ENCODE measurements at places on chromosomes 3 and 15. TPM values are rescaled to one million over a fixed set of nuclear protein-coding genes. Genes with fewer than 3 reads are reported as not detected.

GRCh38 chr3:197149528-197149927 lies 119.9 kb upstream of the MELTF start:
- peaks cover 18% of the 10 kb centered on the region for H3K4me1 ChIP-seq
- H3K27ac ChIP-seq = peak overlapping the region; percentile 62
- H3K27me3 ChIP-seq = no peaks in the 10 kb centered on the region
- no peak for DNase-seq
- H3K4me3 ChIP-seq = no peak overlapping the region
- no peaks in the 10 kb centered on the region for H3K36me3 ChIP-seq

- peaks cover 21% of the 10 kb centered on the region for H3K4me1 ChIP-seq
- H3K36me3 ChIP-seq = no peaks in the 10 kb centered on the region
- H3K27me3 ChIP-seq = no peaks in the 10 kb centered on the region
- no peak for DNase-seq
Observed at GRCh38 chr15:60720493-60721256, 241.7 kb upstream of the ICE2 start.

DNA sequence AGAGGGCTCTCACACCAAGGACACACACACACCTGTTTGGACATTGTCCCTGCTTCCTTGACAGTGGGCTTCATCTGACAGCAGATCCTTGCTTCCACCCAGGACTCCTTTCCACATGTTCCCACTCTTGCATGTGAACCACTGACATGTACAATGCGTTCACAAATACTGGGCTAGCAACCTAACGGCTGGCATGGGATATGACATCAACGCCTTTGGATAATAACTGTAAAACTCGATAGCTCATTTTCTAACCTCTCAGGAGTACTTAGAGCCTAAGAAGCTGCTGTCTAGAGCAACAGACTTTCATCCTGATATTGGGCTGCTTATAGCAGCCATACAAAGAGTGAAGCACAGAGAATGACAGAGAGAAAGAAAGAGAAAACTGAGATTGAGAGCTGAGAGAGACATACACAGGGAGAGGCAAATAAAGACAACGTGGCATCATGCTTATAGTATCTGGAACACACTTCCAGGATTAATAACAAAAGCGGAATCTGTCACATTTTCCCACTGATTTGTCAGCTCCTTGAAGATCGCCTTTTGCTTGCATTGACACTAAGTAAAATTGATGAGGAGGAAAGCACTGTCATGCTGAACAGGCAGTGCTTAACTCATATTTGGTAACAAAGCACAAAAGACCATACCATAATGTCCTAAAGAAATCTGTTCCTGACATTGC lies 1.7 kb downstream of the GUCA1C start:
- no peaks in the 10 kb centered on the region for H3K4me1 ChIP-seq
- no peak overlapping the region for H3K27ac ChIP-seq
- H3K4me3 ChIP-seq = no peak overlapping the region
- H3K36me3 ChIP-seq = no peaks in the 10 kb centered on the region

DNA sequence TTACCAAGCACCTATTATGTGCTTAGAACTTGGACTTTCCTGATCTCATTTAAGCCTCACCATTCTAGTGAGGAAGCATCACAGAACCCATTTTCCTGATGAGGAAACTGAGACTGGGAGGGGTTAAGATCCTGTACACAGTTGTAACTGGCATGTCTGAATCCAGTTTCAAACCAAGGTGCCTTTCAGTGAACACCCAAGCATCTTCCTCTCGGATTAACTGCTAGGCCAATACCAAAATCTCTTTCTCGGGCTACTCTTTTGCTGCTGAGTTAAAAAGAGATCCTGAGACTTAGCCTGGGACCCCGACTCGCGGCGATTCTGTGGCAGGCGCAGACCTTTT lies 578 bp upstream of the CEMIP start:
- H3K36me3 ChIP-seq = no peaks in the 10 kb centered on the region
- no peaks in the 10 kb centered on the region for H3K27me3 ChIP-seq
- H3K27ac ChIP-seq = no peak overlapping the region
- H3K4me3 ChIP-seq = peak overlapping the region; percentile 37
- DNase-seq = no peak

Gene CDHR4
- 0.06 TPM for polyA plus RNA-seq

GRCh38 chr15:53000409-53000808 lies 210.3 kb upstream of the ONECUT1 start:
- no peak overlapping the region for H3K27ac ChIP-seq
- no peak for DNase-seq
- H3K27me3 ChIP-seq = no peaks in the 10 kb centered on the region
- H3K36me3 ChIP-seq = no peaks in the 10 kb centered on the region

DNA sequence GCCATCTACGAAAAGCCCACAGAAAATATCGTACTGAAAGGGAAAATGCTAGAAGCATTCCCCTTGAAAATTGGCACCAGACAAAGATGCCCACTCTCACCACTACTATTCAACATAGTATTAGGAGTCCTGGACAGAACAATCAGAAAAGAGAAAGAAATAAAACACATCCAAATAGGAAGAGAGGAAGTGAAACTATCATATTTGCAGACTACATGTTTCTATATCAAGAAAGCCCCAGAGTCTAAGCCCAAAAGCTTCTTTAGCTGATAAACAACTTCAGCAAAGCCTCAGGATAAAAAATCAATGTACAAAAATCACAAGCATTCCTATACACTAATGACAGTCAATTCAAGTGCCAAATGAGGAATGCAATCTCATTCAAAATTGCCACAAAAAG lies 15.6 kb downstream of the OR5K3 start:
- H3K36me3 ChIP-seq = no peaks in the 10 kb centered on the region
- no peaks in the 10 kb centered on the region for H3K27me3 ChIP-seq
- no peaks in the 10 kb centered on the region for H3K4me1 ChIP-seq
- no peak for DNase-seq
- H3K27ac ChIP-seq = no peak overlapping the region

DNA sequence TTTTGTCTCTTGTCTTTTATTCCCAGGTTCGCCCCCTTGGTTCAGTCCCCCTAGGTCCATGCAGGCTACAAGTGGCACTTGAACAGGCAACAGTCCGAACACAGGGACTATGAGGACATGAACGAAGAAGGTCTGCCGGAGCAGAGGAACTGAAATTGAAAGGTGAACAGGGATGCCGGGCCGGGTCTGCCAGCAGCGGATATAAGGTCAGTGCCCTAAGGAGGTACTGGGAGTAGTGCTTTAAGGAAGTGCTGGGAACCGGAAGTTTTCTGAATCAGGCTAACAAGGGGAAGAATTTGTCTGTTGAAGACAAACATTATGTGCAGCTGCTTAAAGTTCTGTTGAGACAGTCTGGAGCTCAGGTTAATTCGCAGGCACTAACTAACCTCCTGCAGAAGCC lies 46.8 kb downstream of the LSM3 start:
- no peak for DNase-seq
- no peak overlapping the region for H3K4me3 ChIP-seq
- H3K4me1 ChIP-seq = peaks cover 28% of the 10 kb centered on the region
- no peaks in the 10 kb centered on the region for H3K27me3 ChIP-seq
- H3K36me3 ChIP-seq = no peaks in the 10 kb centered on the region

DNA sequence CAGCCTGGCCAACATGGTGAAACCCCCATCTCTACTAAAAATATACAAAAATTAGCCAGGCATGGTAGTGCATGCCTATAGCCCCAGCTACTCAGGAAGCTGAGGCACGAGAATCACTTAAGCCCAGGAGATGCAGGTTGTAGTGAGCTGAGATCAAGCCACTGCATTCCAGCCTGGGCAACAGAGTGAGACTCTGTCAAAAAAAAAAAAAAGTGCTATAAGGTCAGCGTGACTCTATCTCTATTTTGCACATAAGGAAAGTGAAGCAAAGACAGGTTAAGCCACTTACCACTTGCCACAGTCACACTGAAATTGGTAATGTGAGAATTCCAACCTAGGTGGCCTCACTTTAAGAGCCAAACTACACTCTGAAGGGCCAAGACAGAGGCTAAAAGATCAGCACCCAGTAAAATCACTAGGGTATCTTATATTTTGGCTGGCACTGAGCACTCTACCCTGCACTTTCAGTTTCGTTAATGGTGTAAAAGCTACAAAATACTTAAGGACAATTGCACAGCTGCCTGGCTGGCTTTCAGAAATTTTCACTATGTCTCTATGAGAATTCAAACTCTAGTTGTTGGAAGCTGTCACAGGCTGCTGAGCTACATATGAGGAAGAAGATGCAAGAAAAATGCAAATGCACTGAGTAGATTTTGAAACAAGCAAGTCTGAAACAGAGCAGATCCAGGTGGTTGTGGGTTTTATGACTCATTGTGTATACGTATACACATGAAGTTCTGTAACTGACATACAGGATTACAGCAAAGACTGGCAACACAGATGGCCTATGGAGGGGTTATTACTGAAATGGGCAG lies 32.7 kb downstream of the TRANK1 start:
- no peak overlapping the region for H3K4me3 ChIP-seq
- no peaks in the 10 kb centered on the region for H3K36me3 ChIP-seq
- H3K27me3 ChIP-seq = no peaks in the 10 kb centered on the region
- H3K27ac ChIP-seq = peak overlapping the region; percentile 89

DNA sequence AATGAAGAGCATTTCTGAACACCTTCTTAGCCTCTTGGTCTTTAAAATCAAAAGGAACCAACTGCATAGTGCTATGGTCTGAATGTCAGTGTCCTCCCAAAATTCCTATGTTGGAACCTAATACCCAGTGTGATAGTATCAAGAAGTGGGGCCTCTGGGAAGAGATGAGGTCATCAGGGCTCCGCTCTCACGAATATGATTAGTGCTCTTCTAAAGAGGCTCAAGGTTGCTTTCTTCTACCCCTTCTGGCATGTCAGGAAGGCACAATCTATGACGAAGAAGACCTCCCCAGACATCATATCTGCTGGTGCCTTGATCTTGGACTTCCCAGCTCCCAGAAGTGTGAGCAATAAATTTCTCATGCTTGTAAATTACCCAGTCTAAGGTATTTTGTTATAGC lies 209.5 kb downstream of the MAGI1 start:
- H3K4me1 ChIP-seq = no peaks in the 10 kb centered on the region
- DNase-seq = no peak
- H3K27me3 ChIP-seq = no peaks in the 10 kb centered on the region
- no peak overlapping the region for H3K27ac ChIP-seq

DNA sequence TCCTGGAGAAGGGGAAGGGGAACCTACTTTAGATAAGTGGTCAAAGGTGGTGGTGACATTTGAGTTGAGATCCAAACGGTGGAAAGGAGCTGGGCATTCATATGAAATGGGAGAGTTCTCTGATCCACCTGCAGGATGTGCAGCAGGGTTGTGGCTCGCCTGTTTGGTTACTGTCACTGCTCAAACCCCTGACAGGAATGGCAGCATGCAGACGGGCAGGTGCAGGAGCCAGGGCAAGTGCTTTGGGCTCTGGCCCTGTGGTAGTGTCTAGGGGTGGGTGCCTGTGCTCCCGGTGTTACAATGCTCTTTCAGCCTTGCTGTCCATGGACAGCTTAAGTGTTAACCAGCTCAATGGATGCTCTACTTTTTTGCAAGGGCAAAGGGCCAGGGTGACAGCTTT lies 18.5 kb downstream of the PAQR9 start:
- H3K27ac ChIP-seq = no peak overlapping the region
- no peak for DNase-seq
- peaks cover 4% of the 10 kb centered on the region for H3K27me3 ChIP-seq
- peaks cover 5% of the 10 kb centered on the region for H3K4me1 ChIP-seq

- H3K4me3 ChIP-seq = no peak overlapping the region
- H3K36me3 ChIP-seq = no peaks in the 10 kb centered on the region
- DNase-seq = no peak
- no peaks in the 10 kb centered on the region for H3K4me1 ChIP-seq
- H3K27ac ChIP-seq = no peak overlapping the region
- H3K27me3 ChIP-seq = no peaks in the 10 kb centered on the region
Observed at GRCh38 chr3:61414456-61414855, 146.9 kb upstream of the PTPRG start.

DNA sequence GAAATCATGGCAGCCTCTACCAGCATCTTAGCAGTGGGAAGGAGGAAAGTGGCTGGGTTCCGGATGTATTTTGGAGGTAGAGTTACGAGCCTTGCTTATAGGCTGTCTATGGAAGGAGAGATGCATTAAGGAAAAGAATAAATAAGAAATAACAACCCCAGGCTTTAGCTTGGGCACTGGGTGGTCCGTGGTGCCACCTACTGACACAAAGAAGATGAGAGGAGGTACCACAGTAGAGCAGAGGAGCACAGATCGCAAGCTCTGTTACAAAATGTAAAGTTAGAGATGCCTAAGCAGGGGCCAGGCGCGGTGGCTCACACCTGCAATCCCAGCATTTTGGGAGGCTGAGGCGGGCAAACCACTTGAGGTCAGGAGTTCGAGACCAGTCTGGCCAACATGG lies 74.8 kb downstream of the TMEM39A start:
- H3K27ac ChIP-seq = no peak overlapping the region
- no peak for DNase-seq
- peaks cover 36% of the 10 kb centered on the region for H3K36me3 ChIP-seq
- no peaks in the 10 kb centered on the region for H3K4me1 ChIP-seq

Gene IQCF5
- not detected for polyA plus RNA-seq

- H3K4me1 ChIP-seq = no peaks in the 10 kb centered on the region
- H3K27ac ChIP-seq = no peak overlapping the region
- H3K4me3 ChIP-seq = no peak overlapping the region
- no peaks in the 10 kb centered on the region for H3K27me3 ChIP-seq
Observed at GRCh38 chr3:3516384-3516783, 282.8 kb upstream of the LRRN1 start.

Gene GNAT1
- polyA plus RNA-seq = not detected

DNA sequence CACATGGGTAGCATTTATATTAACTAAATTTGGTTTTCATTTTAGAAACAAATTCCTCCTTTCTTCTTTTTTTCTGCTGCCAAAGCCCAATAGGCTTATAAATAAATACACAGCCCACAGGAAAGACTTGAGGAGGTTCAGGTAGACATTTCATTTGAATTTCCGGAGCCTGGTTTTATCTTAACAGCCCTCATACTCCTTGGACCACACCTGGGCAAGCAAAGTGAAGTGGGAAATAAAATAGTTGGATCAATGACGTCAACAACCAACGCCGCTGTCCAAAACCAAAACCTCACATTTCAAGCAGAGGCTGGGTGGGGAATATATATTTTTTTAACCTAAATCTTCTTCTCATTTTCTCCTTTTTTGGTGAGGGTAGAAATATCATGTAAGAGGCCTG lies 53.2 kb downstream of the RFTN1 start:
- no peaks in the 10 kb centered on the region for H3K36me3 ChIP-seq
- no peak overlapping the region for H3K27ac ChIP-seq
- H3K27me3 ChIP-seq = no peaks in the 10 kb centered on the region
- DNase-seq = no peak
- H3K4me3 ChIP-seq = no peak overlapping the region
- peaks cover 7% of the 10 kb centered on the region for H3K4me1 ChIP-seq

Gene ADAMTS7
- 8.4 TPM for polyA plus RNA-seq

DNA sequence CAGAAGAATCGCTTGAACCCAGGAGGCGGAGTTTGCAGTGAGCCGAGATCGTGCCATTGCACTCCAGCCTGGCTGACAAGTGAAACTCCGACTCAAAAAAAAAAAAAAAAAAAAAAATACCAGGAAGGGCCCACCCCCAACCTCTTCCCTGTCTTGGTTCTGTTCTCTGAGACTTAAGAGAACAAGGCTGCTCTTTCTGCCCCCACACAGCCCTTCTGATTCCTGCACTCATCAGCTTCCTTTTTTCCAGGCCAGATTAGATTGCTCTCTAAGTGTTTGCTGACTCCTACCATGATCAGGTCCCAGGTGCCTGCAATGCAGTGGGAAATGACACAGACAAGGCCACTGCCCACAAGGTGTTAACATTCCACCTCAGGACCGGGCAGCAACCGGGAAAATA lies 13.0 kb downstream of the TMEM44 start:
- H3K4me3 ChIP-seq = no peak overlapping the region
- no peaks in the 10 kb centered on the region for H3K27me3 ChIP-seq
- H3K4me1 ChIP-seq = no peaks in the 10 kb centered on the region
- no peaks in the 10 kb centered on the region for H3K36me3 ChIP-seq

Measured in spleen (tissue), 13 donors.